ENCODE measurements at places on chromosomes 1 and 21.
A peak's percentile ranks its signal among the peaks of the same experiment; 100 is the strongest.

- DNase-seq: no peak
Measured at GRCh38 chr1:9273177-9273576, 19.5 kb upstream of the SPSB1 start.

DNA sequence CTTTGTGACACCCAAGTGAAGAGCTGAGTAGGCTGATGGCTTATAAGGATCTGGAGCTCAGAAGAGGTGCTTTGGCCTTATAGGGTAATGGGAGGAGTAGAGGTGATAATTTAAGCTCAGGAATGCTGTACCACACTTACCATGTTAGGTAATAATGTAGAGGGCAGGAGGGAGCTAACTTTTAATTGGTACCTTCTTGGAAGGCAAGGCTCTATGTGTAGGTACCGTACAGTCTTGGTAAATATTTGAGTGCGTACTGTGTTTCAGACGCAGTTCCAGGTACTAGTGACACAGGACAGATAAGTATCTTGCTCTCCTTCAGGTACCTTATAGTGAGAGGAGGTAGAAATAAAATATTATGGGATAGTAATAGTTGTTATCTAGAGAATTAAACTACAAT is 16.8 kb downstream of the CAMSAP2 start:
- no peak for DNase-seq

DNA sequence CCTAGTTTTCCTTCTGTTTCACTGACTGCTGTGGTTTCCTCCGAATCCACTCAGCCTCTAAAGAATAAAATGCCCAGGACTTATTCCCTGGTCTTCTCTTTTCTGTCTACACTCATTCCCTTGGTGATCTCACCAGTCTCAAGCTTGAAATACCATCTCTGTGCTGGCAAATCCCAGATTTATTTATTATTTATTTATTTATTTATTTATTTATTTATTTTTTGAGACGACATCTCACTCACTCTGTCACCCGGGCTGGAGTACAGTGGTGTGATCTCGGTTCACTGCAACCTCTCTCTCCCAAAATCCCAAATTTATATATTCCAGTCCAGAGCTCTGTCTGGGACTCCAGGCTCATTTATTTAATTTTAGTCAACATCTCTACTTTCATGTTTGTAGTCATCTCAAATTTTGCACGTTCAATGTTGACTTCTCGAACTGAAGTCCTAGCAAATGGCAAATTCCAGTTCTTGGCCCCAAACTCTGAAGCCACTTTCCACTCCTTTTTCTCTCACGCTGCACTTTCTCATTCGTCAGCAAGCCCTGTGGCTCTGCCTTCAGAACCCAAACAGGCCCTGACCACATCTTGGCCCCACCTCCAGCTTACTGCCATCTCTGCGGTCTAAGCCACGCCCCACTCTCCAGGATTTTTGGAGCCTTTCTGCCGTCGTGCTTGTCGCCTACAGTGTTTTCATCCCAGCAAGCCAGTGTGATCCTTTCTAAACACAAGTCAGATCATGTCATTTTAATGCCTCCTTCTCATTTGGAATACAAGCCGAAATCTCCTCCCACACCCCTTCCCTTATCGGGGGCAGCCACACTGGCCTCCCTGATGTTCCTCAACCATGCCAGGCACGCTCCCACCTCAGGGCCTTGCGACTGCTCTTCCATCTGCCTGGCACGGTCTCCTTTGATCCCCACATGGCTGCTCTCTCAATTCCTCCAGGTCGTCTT is 14.2 kb upstream of the TENT5B start:
- DNase-seq: no peak

DNA sequence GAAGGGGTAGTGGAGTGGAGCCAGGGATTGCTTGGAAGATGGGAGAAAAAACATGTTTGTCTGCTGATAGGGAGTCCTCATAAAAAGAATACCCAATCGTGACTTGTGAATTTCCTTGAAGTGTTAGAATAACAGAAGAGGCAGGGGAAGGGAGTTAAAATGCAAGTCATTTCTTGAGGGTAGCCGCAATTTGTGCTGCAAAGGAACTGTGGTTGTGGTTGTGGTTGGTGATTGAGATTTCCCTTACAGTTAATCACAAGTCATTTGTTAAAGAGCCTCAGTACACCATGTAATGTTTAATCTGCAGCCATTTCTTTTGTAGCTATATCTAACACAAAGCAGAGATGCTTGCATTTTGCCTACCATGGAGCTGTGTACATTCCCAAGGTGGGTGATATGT is 38.5 kb upstream of the EGLN1 start:
- DNase-seq: peak; percentile 41

- no peak for DNase-seq
Measured at GRCh38 chr1:10210841-10211804, 753 bp downstream of the KIF1B start.

DNA sequence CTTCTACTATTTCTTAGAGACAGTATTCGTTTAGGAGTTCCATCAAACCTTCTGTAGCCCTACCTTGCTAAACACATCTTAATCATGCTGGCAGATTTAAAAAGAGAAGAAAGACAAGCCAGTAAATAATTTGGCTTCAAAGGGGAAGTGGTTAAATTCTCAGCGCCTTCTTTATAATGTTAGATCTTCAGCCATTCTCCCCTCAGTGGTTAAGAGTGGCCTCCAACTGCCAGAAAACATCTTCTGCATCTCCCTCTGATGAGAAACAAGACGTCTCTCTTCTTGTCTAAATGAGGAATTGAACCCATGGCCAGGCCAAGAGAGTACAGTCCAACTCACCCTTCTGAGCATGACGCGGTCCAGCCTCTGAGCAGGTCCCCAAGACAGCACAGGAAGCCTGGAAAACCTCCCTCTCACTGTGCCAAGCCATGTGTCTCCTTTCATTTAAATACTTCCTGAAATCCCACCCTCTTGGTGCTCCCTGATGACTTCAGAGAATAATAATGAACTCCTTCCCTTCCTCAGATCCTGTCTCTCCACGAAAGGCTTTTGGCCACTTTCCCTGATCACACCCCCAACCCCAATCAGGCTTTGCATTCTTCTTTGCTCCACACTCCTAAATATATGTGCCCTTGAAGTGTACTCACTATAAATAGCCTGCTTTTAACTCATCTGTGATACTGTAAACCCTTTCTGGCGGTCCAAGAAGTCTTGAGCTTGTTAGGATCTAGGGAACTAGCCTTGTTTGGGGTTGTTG is 16.4 kb upstream of the LRRC52 start:
- DNase-seq: no peak

GRCh38 chr1:116958110-116958509 is 43.5 kb upstream of the CD101 start:
- no peak for DNase-seq

DNA sequence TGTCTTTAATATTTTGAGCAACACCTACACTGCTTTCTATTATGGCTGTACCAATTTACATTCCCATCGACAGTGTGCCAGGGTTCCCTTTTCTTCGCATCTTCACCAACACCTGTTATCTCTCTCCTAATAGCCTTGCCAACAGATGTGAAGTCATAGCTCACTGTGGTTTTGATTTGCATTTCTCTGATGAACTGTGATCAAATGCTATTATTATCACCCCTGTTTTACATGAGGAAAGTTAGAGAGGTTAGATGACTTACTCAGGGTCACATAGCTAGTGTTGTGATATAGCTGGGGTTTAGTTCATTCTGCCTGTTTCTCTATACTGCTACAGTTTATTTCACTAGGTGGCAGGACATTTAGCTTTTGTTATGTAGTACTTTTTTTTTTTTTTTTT is 204.1 kb downstream of the FMN2 start:
- no peak for DNase-seq
